ENCODE measurements at places on chromosomes 5 and 9.
A peak's percentile ranks its signal among the peaks of the same experiment; 100 is the strongest.

DNA sequence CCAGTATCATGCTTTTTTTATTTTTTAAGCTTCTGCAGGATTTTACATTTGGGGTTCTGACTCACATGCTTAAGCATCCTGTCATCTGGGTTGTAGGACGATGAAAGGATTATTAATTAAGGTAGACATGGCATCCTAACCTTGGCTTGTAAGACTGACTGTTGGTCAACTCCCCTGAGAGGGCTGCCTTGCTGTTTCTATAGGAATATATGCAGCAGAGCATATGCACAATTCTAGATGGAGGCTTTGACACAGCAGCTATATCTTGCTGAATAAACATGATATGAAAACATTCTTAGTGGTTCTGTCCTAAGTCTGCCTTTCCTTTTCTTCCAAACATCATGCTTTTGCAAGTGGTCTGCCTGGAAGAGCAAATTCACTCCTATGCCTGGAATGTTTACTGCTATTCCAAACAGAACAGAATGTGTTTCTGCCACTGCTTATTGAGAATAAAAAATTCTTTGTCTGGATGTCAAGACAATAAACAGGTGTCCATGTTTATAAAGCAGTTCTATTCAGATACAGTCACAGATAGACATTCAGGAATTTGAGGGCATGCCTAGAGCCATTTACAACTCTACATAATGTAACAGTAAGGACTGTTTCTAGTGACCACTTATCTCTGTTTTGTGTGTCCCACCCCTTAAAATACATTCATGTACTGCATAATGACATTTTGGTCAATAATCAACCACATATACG, 166.2 kb upstream of the PPP2R2B start:
- DNase-seq: no peak

DNA sequence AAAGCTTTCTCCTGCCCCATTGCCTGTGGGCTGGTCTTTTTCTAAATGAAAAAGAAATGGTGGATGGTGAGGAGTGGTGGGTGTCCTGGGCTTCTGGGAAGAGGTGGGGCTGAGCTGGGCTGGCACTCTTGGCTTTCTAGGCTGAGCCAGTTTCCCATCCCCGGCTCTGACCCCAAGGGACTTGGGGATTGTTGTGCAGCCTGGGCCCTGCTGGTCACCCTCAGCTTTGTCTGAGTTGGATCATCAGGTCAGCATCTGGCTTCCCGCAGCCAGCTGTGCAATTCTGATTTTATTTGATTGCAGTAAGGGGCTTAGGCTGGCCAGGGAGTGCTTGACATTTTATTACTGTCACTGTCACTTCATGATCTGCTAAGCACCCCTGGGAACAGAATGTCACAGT, 25.3 kb downstream of the GLRA1 start:
- no peak for DNase-seq

- peak; percentile 77 for DNase-seq
Measured at GRCh38 chr9:76667521-76667957, 96.7 kb upstream of the PCA3 start.

- no peak for DNase-seq
Measured at GRCh38 chr9:122695696-122696095, 20.8 kb downstream of the OR1L3 start.

DNA sequence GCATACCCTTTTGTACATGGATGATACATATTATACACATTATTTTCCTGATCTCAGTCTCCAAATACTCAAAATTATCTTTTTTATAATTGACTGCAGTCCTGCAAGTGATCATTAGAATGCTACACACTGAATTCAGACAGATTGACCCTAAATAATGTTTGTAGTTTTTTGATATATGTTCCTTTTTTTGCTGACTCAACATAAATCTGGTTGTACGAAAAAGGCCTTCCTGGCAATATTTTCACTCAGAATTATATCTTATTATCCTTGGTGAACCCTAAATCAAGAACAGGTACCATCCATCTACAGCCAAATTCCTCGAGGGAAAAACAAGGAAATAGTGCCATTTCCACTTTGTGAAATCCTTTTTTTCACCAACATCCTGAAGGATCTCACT, 105.6 kb upstream of the RASGRF2 start:
- DNase-seq: no peak

- no peak for DNase-seq
Measured at GRCh38 chr5:153559926-153560325, 69.5 kb downstream of the GRIA1 start.

GRCh38 chr5:172530406-172530805, 76.1 kb upstream of the SH3PXD2B start:
- no peak for DNase-seq

- DNase-seq: no peak
Measured at GRCh38 chr9:70411930-70412831, 2.3 kb downstream of the KLF9 start.

GRCh38 chr5:98248949-98249348, 524.5 kb upstream of the RGMB start:
- DNase-seq: no peak

- no peak for DNase-seq
Measured at GRCh38 chr9:135641745-135642144, 2.4 kb upstream of the GLT6D1 start.

DNA sequence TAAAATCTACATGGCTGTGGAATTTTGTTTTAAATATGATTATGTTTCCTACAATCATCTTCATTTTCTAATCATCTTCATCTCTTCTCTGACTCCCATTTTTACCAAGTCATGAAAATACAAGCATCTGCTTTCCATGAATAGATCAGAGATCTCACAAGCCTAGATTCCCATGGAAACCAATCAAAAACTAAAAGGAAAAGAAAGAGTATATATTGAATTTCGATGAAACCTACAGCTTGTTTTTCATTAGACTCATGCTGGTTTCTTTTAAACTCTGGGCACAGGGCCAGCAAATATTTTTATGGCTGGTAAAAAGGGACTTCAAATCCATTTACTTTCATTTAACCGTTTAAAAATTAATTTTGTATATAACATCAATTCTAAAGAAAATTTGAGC, 51.2 kb downstream of the INVS start:
- no peak for DNase-seq

DNA sequence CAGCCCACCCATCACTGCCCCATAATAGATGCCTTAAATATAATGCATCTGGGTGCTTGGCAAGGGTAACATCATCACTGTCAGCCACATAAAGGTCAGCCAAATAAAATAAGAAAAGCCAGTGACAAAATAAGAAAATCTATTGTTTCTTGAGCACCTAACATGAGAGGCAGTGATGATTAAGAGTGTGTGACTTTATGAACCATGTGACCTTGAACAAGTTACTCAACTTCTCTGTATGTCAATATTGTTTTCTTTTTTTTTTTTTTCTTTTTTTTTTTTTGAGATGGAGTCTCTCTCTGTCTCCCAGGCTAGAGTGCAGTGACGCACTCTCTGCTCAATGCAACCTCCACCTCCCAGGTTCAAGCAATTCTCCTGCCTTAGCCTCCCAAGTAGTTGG, 98.7 kb downstream of the CDK5RAP2 start:
- no peak for DNase-seq

DNA sequence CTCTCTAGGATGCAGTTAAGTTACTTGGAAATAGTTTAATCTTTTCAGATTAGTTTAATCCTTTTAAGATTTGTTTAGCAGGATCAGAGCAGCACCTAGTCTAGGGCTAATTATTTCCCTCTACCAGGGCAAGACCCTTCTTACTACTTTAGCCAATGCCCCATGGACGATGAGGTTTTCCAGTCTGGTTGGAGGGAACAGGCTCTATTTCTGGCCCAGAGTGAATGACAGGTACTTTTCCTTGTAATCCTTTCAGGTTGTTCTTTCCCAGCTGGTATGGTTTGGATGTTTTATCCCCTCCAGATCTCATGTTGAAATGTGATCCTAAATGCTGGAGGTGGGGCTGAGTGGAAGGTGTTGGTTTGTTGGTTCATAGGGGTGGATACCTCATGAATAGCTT, 27.2 kb downstream of the PTTG1 start:
- DNase-seq: no peak

DNA sequence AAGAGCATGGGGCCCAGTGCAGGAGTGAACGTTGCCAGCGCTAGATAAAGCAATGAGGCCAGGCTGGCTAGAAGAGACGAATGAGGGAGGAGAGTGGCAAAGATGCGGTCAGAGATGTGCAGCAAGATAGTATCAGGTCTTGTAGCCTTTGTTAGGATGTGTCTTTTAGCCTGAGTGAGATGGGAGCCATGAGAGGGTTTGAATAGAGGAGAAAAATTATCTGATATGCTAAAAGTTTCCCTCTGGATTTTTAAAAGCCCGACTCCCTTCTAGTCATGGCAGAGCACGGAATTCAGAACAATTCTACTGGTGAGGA, 12.2 kb downstream of the DUSP1 start:
- no peak for DNase-seq

GRCh38 chr9:92529124-92529523, 6.7 kb downstream of the ECM2 start:
- no peak for DNase-seq

- DNase-seq: peak; percentile 17
Measured at GRCh38 chr5:149153751-149154610, 12.7 kb downstream of the ABLIM3 start.

DNA sequence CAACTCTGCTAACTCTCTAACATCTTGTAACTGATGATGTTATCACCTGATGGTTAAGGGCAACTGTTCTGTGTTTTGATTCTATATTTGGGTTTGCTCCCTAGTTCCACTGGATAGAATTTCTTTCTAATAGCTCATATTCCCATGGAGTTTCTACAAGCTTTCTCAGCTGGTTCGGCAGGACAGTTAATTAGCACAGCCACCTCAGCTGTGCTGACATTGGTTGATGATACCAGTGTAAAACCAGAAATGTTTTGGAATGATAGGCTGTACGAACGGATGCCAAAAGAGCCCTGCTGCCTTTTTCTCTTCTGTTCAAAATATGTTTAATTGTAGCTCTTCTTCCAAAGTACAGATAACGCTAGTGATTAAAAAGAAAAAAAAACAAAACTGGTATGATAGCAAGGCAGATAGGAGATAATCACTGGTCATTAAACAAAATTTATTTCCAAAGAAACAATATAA, 440.5 kb upstream of the ZNF608 start:
- DNase-seq: no peak

DNA sequence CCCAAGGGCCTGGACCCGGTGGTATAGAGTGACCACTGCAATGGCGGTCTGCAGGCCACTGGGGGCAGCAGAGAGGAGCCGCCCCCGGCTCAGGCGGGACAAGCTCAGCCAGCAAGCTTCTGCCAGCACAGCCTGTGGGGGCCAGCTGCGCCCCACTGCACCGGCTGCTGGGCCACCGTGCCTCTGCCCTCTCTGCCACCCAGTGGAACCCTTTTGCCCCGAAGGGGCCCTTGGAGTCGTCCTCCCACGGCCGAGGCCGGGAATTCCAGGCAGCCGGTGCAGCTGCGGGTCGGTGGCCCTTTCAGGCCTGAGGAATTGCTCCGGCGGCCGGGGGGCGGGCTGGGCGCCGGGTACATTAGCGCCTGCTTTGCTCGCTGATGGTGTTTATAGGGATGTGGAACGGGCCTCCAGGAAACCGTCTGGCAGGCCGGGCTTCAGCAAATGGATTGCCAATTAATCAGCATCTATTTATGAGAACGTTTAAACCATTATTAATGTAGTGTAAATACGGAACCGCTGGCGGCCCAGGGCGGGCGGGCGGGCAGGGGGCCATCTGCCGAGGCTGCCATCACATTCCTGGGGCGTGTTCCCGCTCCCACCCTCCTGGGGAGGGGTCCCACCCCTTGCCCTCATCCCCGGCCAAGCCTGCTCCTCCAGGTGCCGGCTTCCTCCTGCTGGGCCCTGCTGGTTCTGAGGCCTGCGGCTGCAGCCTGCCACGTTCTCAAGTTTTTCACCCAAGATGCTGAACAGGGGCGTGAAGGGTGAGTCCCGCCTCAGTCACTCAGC, 127.4 kb downstream of the BARX1 start:
- no peak for DNase-seq

DNA sequence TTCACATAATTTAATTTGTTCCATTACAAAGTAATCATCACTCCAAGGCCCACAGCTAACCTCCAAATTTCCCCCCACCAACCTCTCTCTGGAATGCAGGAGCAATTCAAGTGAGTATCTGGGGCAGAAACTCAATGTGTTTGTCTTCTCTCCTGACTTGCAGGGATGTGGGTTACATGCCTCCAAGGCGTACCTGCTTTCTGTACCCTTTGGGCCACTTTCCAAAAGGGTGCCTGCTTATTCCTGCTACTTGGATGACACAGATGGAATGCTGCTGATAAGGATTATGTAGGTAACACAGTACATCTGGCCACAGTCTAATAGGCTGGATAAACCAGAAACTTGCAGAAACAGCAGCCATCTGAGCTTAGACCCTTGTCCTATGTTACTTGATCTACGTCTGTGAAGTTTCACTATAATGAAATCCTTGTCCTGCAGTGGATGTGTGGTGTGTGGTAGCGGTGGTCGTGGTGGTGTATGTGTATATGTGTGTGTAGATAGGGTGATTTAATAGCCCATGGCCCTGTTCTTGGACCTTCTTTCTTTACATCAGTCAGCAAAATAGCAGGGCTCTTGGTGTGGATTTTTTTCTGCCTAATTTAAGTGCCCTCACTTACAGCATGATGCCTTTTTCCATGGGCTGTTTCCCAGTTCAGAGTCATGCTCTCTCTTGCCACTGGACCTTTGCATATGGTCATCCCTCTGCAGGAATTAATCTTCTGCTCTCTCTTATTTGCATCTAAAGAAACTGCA, 175.9 kb downstream of the ZDHHC21 start:
- DNase-seq: no peak

- DNase-seq: no peak
Measured at GRCh38 chr5:133198511-133198910, 146.7 kb downstream of the HSPA4 start.

GRCh38 chr5:134088994-134089560, 25.4 kb upstream of the TCF7 start:
- DNase-seq: no peak

DNA sequence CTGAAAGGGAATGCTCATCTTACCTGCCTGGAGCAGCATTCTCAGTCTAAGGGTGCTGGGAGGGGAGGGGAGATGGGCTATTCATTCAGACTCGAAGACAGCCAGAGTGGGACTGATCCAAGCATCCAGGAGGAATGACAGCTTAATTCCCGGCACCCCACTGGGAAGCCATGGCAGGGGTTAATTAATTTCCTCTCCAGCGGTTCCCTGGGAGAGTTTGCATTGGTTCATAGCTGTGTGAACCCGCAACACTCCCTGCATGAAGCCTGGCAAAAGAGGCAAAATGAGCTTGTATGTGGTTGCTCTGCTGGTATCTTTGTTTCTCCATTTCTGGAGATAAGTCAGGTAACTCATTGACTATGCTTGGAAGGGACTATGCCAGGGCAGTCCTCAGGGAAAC, 401.0 kb upstream of the SLC24A2 start:
- no peak for DNase-seq

DNA sequence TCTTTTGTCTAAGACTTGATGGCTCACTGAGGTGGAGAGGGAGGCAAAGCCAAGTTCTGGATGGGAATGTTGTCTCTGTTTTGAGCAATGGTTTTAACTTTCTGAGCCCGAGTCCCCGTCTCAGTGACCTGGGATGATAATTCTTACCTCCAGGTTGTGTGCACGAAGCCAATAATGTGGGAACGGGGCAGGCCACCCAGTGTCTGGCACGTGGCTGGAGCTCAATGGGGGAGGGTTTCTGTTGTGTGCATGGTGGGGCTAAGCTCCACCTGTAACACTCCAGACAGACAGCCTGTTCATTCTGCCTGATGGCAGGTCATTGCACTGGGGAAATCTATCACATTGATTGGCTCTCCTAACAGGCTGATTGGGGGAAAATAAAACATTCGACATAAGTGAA, 37.1 kb upstream of the NTNG2 start:
- no peak for DNase-seq

- no peak for DNase-seq
Measured at GRCh38 chr5:84014966-84015365, 294.3 kb upstream of the HAPLN1 start.

All from NCI-H2029 (cell line).